ENCODE measurements at places on chromosomes 1 and 21. TPM values are rescaled to one million over a fixed set of nuclear protein-coding genes. Genes with fewer than 3 reads are reported as not detected.

The NBPF15 gene
- total RNA-seq, result 36.4 TPM

The ARHGAP29 gene
- total RNA-seq, result 15.6 TPM

The AJAP1 gene
- not detected for total RNA-seq

The TTLL10 gene
- not detected for total RNA-seq

The ANGPTL3 gene
- total RNA-seq, result not detected

The GPR153 gene
- total RNA-seq, result 4.9 TPM

The OR2T29 gene
- total RNA-seq, result not detected

The CLCA4 gene
- total RNA-seq, result not detected

The AMY2A gene
- not detected for total RNA-seq

The ATP13A2 gene
- 15.3 TPM for total RNA-seq

The MMEL1 gene
- total RNA-seq, result not detected

The C4BPA gene
- total RNA-seq, result under 0.01 TPM

The CAPN9 gene
- total RNA-seq, result not detected

The SLC2A5 gene
- total RNA-seq, result 10.7 TPM

The RIPPLY3 gene
- not detected for total RNA-seq

The TMEM125 gene
- total RNA-seq, result not detected

The UQCRHL gene
- 11.4 TPM for total RNA-seq

The AKNAD1 gene
- not detected for total RNA-seq

The THEMIS2 gene
- 7.5 TPM for total RNA-seq

The BGLAP gene
- 0.14 TPM for total RNA-seq

The KDM5B gene
- 65.7 TPM for total RNA-seq

The EVA1B gene
- 133 TPM for total RNA-seq

The OPRD1 gene
- not detected for total RNA-seq
